NCI-H2081 treated with DMSO at 0.1 percent for 48 hours (cell line): ENCODE measurements at places on chromosomes 3 and 15.

- no peak for DNase-seq
These were observed 24.7 kb downstream of the LYSMD4 start for GRCh38 chr15:99708563-99708962.

- DNase-seq, result no peak
These were observed 244.8 kb upstream of the TPRG1 start for GRCh38 chr3:188926741-188927511.

GRCh38 chr15:26143221-26143620 is 280.1 kb upstream of the ATP10A start:
- no peak for DNase-seq

- DNase-seq, result no peak
These were observed 22.4 kb downstream of the ZBTB38 start for GRCh38 chr3:141390747-141391146.

- no peak for DNase-seq
These were observed 31.7 kb upstream of the CEMIP start for GRCh38 chr15:80747317-80748053.

GRCh38 chr3:154242766-154243165 is 81.5 kb downstream of the DHX36 start:
- no peak for DNase-seq

- DNase-seq, result no peak
These were observed 2.7 kb downstream of the TEX55 start for GRCh38 chr3:119148493-119149180.

DNA sequence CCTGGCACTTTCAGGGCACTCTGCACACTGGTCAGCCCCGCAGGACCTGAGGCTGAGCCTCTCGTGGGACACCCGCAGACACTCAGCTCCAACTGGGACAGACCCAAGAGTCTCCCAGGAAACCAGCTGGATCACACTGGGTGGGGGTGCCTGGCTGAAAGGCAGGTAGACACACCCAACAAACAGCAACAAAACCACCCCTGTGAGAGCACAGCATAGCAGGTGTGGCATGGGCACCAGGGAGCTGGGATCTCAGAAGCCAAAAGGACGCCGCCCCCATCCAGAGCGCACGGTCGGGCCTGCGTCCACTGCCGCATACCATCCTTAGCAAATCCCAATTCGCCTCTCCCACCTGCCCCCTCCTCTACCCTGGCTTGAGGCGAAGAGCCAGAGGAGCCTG is 154.2 kb upstream of the LINGO1 start:
- no peak for DNase-seq

DNA sequence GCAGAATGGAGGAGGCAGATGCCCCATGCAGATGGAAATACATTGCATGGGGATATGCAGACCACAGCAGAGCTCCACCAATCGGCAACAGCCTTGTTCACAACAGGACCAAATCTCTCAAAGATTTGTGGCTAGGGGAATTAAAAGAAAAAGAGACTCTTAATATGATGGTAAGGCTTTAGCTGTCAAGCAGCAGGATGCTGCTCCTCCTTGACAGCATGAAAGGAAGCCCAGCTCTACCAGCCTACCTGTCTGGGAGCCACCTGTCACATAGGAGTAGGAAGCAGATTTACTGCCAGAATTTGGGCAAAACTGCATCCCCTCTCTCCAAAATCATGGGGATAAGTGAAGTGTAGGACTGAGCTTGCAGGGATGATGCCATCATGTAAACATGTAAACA is 769.6 kb upstream of the ARPP21 start:
- no peak for DNase-seq

GRCh38 chr3:124298301-124298700 is 306.4 kb upstream of the ROPN1 start:
- no peak for DNase-seq

DNA sequence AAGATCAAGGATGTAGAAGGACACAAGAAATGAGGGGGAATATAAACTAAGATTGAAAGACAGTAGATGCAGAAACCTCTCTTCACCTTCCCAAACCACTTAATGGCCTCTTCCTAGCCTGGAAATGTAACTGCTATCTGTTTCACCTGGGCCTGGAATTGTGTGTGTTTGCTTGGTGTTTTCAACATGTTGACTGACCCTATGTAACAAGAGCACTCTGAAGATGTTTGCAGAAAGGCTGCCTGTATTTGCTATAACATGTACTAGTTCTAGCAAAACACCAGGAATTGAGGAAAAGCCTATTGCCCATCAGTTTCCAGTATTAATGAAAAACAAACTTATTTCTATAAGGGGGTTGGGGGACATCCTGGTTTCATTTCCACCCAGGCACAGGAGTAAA is 248.3 kb downstream of the WDR72 start:
- DNase-seq, result no peak

GRCh38 chr3:179801263-179801662 is 148.4 kb downstream of the USP13 start:
- DNase-seq, result no peak

GRCh38 chr3:88009066-88009465 is 49.7 kb downstream of the CGGBP1 start:
- DNase-seq, result no peak

- DNase-seq, result no peak
These were observed 16.3 kb downstream of the CCDC13 start for GRCh38 chr3:42756681-42757213.

DNA sequence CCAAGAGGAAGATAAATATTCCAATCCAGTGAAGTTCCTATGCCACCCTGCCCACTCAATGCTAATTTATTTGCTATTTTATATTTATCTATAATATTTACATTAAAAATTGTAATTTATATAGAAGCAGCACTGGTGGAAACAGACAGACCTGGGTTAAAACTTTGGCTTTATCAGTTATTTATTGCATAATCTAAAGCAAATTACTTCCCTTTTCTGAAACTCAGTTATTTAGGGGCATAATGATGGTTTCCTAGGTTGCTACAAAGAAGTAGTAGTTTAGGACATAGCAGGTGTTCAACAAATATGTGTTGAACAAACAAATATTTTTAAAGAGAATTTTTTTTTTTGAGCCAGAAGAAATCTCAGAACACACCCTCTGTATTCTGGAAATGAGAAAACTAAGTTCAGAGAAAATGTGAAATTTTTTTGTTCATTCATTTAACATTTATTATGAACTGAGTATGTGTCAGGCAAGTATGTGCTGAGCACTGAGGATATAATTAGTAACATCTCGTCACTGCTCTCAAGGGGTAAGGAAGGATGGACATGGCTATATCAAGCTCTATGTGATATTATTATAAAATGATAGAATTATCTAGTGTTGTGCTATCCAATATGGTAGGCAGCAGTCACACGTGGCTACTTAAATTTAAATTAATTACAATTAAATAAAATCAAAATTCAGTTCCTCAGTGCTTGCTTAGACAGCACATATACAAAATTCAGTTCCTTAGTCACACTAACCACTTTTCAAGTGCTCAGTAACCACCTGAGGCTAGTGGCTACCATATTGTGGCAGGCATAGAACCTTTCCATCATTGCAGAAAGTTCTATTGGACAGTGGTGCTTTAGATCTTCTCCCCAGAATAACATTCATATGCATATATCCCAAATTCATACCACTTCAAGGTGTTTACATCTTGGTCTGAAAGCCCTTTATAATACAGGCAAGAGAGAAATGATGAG is 7.0 kb upstream of the UBE2Q2 start:
- no peak for DNase-seq

GRCh38 chr15:35838424-35839111 is 292.6 kb upstream of the DPH6 start:
- DNase-seq, result no peak

DNA sequence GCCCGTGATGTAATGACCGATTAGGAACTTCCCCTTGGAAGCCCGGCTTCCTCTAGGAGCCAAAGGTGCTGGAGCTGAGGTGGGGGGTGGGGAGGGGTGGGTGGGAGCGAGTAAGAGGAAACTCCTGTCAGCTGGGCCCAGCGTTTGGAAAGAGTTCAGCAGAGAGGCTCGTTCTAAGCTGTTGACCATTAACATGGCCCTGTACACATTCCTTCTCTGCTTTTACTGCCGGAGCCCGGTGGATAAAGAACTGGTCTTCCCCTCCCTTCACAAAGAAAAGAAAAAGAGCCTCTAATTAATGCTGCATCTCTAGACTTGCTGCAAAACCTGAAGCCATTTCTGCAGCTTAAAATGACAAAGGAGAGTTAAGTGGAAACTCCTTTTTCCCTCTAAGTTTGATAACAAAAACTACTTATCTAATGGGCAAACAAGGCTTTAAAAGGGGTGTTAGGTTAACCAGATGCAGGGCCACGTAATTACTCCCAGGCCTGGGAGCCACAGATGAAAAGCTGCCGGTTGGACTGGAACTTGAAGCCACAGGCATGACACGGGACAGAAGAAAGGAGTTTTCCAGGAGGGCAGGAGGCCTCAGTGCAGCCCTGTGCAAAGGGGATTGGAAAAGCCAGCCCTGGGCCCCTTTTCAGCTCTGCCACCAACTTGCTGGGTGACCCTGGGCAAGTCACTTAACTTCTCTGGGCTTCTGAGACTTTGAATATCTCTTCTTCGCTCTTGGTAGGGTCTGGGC is 71.3 kb downstream of the SMAD6 start:
- no peak for DNase-seq

DNA sequence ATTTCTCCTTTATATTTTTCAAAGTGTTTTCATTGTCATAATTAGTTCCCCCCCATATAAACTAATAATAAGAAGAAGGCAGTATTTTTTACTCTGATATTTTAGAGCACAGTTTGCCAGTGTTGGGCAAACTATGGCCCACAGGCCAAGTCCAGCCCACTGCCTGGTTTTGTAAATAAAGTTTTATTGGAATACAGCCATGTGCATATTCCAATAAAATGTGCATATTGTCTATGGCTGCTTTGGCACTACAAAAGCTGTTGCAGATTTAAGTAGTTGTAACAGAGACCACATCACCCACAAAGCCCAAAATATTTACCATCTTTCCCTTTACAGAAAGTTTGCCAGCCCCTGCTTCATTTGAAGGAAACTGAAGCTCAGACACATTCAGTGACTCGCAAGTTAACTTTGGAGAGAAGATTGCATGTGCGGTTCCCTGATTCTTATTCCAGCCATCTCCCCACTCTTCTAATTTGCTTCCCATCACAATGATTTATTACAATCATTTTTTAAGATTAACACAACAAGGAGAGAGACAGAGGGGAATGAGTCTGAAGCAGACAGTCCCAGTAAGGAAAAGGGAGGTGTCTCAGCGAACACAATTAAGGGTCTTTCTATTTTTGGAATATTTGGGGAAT is 48.9 kb downstream of the RFTN1 start:
- no peak for DNase-seq

DNA sequence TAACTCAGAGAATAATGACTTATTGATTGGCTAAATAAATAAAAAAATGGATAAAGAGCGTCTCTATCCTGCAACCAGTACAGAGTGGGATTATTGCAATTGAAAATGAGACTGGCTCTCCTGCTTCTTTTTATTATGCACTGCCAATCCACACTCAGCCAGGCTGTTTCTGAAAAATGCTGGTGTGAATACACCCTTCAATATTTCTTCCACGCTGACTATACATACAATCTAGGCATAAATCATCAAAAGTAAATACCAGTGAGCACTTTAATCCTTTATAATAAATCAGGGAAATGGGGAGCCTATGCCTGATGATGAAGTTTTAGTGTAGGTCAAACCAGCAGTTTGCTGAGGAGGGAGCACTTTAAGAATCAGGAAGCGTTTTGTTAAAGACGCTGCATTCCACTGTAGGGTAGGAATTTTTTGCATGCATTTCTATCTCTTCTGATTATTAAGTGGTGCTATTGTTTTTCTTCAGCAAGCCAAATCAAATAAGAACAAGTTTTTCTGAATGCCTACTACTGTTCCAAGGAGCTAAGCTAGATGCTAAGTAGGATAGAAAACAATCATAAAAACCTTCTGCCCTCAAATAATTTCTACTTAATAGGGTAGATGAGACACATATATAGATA is 781.5 kb downstream of the TBL1XR1 start:
- no peak for DNase-seq

DNA sequence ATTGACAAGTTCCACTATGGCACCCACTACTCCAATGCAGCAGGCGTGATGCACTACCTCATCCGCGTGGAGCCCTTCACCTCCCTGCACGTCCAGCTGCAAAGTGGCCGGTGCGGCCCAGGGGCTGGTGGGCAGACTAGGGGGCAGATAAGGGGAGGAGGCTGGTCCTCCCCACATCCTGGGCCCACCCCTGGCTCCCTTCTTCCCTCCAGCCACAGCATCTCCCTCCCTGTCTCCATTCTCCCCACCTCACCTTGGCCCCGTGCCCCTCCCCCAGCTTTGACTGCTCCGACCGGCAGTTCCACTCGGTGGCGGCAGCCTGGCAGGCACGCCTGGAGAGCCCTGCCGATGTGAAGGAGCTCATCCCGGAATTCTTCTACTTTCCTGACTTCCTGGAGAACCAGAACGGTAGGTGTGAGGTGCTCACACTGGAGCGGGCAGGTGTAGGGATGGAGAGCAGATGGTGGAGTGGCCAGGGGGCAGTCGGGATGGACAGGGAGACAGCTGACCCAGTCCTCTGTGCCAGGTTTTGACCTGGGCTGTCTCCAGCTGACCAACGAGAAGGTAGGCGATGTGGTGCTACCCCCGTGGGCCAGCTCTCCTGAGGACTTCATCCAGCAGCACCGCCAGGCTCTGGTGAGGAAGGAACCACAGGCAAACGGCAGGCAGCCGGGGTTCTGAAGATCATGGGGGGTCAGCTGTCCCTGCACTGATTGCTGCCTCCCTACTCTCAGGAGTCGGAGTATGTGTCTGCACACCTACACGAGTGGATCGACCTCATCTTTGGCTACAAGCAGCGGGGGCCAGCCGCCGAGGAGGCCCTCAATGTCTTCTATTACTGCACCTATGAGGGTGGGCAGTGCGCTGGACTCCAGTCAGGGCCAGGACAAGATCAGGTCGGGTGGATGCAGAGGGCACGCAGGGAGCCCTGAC is 26.0 kb downstream of the NBEAL2 start:
- DNase-seq, result no peak

GRCh38 chr3:2540115-2540514 is 441.4 kb downstream of the CNTN4 start:
- DNase-seq, result no peak

- peak; percentile 19 for DNase-seq
These were observed 203.8 kb upstream of the CD96 start for GRCh38 chr3:111338059-111338698.

DNA sequence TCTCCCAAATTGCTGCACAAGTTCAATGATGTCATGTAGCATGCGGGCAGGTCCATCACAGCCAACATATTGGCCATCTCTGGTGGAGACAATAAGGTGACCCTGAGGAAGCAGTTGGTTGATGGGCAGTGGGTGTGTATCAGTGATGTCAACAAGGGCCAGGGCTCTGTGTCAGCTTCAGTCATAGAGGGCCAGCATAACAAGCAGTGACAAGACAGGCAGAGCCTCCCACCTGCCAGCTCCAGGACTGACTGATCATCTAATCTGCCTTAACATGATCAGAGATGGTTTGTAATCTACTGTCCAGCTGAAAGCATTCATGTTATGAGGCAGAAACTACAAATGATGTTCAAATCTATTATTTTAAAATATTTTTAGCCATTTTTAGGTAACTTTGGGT is 62.3 kb downstream of the GLB1 start:
- no peak for DNase-seq

GRCh38 chr3:48762816-48763215 is 45.8 kb upstream of the IP6K2 start:
- no peak for DNase-seq

GRCh38 chr3:179840985-179841384 is 188.1 kb downstream of the USP13 start:
- no peak for DNase-seq
